ENCODE measurements at places on chromosomes 12 and 14.
A peak's percentile ranks its signal among the peaks of the same experiment; 100 is the strongest.

DNA sequence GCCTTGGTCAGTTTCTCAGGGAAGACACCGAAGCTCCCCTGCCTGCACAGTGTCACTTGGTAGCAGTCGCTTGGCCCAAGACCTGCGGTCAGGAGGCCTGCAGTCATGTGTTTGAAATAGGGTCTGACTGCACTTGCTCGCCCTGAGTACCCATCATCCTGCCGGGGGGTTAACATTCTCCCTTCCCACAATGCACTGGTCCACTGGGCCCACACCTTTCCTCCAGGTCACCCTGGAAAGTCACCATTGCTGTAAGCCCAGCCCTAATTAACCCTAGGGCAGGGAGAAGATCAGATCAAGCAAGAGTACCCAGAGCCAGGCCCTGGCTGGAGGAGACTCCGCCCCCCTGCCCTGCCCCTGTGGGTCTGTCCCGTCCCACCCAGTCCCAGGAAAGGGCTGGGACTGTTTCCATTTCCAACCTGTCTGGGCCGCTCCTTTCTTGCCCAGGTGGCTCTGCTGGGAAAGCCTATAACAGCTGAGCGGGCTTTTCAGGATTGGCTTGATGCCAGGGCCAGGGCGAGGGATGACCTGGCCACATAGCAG lies 87.1 kb downstream of the ZFP36L1 start:
- DNase-seq = no peak

GRCh38 chr14:49767270-49767570 lies 733 bp upstream of the KLHDC2 start:
- DNase-seq = no peak

DNA sequence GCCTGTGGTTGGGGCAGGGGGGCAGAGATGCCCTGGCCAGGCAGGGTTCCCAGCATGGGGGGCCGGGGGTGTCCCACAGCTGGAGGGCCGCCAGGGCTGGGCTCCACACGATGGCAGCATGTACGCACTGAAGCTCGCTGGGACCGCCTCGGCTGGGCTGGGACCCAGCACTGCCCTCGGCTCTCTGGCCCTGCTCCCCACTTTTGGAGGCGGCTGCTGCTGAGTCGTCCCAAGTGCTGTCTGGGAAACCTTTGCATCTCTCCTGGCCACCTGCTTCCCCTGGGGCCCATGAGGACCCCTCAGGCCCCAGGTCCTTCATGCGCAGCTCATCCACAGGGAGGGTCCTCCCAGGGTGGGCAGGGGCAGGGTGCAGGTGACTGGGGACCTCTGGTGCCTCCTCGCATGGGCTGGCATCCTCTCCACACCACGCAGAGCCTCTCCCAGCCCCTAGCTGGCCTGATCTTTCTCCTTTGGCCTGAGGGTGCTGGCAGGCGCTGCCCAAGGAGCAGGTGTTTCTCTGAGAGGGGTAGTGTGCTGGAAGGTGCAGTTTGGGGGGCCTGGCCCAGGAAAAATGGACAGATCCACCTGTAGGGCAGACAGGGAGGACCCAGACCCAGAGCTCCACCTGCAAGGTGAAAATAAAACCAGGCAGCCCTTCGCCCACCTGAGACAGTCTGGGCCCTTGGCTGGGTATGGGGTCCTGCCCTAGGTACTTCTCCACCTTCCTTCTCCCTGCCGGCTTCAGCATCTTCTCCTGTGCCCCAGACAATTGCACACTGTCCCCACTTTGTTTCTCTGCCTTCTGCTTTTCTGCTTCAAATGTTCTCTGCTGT lies 46.9 kb downstream of the DLK1 start:
- no peak for DNase-seq

DNA sequence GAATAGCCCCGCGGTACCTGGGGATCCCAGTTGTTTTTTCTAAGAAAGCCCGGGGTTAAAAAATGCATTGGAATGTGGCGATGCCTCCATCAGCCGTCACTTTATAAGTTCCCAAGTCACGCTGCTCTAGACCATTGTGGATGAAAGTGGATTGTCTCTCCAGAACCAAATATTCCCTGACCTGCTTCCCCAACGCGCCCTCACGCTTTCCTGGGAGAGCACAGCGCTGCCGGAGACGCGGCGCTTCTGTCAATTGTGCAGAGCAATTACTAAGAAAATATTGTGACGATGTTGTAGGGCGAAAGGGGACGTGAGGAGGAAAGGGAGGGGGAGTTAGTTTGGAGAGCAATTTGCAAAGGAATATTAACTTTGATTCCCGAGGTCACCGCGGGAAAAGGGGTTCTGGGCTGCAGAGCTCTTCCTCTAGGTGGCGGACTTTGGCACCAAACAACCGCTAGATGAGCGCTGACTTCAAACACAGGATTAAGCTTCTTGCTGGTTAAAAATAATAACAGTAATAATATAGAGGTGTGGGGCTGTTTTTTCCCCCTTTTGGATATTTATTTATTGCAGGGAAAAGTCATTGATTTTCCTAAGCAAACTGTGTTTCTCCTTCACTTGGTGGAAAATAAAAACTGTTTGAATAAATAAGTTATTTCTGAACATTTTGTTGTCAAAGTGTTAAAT lies 9.6 kb upstream of the FOXG1 start:
- no peak for DNase-seq

- no peak for DNase-seq
Observed at GRCh38 chr12:124148481-124149273, 146.2 kb upstream of the RFLNA start.

GRCh38 chr12:12645485-12645884 lies 33.8 kb downstream of the CREBL2 start:
- no peak for DNase-seq

DNA sequence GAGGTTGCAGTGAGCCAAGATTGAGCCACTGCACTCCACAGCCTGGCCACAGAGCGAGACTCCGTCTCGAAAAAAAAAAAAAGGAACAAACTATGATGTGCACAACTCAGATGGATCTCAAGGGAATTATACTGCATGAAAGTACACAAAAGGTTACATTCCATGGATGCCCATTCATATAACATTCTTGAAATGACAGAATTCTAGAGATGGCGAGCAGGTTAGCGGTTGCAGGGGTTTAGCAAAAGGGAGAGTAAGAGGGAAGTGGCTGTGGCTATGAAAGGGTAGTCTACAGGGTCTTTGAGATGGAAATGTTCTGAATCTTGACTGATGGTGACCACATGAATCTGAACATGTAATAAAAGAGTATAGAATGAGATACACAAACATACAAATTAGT lies 49.7 kb downstream of the CKB start:
- DNase-seq = no peak

DNA sequence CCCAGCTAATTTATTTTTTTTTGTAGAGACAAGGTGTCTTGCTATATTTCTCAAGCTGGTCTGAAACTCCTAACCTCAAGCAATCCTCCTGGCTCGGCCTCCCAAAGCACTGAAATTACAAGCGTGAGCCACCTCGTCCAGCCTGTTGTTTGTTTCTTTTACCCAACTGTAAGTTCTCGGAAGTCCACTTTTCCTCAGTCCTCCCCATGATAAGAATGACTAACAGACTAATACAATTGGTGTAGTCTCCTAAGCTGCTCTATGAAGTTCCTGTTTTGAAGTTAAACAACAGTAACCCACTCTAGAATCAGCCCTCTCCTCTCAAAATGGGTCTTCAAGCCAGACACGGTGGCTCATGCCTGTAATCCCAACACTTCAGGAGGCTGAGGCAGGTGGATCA lies 36.5 kb downstream of the HIGD1C start:
- no peak for DNase-seq

DNA sequence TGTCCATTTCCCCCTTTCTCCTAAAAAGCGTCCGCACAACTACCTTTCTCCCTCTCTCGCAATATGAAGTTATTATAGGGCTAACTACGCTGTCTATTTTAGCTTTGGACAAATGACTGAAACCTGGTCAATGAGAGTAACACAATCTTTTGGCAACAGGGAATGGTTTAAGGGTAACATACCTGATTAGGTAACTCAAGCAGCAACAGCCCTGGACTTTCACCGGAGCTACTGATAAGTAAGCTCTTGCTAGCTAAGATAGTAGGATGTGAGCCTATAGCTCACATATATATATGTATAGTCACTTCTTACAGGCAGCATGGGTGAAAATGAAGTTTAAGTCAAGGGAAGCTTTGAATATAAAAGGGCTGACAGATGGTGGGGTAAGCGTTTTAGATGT lies 313.0 kb downstream of the CEP128 start:
- DNase-seq = no peak

- peak; percentile 9 for DNase-seq
Observed at GRCh38 chr12:6824901-6825381, 3.3 kb upstream of the P3H3 start.

DNA sequence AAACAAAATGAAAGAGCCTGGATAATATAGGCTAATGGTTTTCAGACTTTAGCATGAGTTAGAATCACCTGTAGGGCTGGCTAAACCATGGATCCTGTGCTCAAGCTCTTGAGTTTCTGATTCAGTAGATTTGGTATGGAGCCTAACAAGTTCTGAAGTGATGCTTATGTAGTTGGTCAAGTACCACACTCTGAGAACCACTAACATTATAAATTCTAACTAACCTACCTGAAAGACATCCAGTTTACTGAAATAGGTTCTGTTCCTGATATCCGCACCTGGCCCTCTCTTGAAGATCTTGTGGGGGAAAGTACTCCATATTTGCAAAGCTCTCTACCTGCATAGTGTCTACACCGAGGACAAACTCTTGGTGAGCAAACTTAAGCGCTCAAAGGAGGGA lies 59.4 kb upstream of the VSX2 start:
- DNase-seq = no peak

DNA sequence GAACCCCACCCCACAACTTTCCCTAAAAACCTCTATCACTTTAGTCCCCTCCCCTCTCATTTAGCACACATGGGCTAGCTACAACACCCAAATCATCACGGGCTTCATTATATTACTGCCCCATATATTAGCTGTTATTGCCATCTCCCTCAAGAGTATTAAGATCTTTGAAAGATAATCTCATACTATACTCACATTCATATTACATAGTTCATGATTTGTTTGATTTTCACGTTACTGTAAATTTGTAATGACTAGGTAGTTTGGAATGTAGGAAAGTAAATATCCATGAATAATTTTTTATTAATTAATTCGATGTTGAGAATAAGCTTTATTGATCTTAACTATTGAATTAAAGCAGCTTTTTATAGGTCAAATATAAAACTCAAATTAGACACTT lies 7.9 kb downstream of the DICER1 start:
- no peak for DNase-seq

DNA sequence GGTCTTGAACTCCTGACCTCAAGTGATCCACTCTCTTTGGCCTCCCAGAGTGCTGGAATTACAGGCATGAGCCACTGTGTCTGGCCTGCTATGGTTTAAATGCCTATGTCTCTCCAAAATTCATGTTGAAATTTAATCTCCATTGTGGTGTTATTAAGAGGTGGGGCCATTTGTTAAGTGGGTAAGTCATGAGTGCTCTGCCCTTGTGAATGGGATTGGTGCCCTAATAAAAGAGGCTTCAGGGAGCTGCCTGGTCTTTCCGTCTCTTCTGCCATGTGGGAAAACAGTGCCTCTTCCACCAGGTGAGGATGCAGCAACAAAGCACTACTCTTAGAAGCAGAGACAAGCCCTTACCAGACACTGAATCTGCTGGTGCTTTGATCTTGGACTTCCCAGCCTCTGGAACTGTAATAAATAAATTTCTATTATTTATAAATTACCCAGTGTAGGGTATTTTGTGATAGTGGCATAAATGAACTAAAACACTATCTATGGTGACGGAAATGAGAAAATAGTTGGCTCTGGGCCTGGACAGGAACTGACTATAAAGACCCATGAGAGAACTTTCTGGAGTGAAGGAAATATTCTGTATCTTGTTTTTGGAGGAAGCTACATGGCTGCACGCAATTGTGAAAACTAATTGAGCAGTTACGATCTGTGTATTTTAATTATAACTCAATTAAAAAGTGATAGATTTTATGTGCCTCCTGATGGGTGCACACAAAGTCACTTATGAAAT lies 12.1 kb upstream of the ATP23 start:
- DNase-seq = no peak

All from cerebellar nuclear complex (tissue), 1 donor.